ENCODE measurements at places on chromosomes 11 and 22.

DNA sequence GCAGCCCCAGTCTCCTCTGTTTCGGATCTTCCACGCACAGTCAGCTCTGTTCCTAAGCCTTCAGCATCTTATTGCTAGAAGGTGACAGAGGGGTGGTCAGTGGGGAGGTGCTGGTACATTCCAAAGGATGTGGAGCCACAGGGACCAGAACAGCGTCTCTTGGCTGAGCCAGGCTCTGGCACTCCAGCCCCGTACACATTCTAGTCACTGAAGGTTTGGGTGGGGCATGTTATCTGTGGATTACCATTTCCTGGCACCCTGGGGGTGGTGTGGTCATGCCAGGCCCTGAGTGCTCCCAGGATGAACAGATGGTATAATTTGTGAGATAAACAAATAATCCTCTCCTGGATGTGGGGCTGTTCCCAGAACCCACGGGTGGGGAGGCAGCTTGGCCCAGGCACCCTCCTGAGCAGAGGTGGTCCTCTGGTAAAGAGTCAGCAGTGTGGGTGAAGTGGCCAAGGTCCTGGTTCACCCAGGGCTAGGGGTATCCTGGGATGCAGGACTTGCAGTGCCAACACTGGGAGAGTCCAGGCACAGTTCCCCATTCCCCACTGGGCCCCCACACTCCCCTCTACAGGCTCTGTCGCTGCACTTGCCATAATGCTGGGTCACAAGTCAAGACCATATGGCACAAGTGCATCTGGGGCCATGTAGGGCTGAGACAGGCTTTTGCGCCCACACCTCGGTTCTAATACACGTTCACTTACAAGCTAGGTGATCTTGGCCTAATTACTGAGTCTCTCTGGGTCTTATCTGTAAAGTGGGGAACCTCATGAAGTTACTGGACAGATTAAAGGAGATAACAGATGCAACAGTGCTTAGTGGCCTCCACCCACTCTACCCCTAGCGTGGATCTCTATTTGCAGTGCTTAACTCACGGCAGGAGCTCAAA is 33.0 kb downstream of the DKK3 start:
- DNase-seq: no peak

- DNase-seq: no peak
These were observed 244.1 kb upstream of the API5 start for GRCh38 chr11:43067681-43068080.

DNA sequence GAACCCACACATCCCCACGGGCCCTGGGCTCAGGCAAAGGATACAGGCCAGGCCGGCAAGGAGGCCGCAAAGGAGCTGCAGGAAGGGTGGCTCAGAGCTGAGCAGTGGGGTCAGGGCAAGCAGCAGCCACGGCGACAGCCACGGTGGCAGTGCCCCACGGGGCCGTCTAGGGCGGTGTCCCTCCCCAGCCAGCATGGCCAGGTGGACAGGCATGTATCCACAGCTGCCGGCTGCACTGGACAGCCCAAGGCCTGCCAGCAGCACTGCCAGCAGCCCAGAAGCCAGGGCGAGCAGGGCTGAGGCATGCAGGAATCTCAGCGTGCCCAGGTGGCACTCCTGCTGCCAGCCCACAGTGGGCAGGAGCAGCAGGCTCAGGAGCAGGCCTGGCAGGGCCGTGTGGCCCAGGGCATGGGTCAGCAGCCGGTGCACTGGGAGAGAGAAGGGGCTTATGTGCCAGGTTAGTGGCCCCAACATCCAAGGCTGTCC is 3.9 kb downstream of the RHBDD3 start:
- no peak for DNase-seq

DNA sequence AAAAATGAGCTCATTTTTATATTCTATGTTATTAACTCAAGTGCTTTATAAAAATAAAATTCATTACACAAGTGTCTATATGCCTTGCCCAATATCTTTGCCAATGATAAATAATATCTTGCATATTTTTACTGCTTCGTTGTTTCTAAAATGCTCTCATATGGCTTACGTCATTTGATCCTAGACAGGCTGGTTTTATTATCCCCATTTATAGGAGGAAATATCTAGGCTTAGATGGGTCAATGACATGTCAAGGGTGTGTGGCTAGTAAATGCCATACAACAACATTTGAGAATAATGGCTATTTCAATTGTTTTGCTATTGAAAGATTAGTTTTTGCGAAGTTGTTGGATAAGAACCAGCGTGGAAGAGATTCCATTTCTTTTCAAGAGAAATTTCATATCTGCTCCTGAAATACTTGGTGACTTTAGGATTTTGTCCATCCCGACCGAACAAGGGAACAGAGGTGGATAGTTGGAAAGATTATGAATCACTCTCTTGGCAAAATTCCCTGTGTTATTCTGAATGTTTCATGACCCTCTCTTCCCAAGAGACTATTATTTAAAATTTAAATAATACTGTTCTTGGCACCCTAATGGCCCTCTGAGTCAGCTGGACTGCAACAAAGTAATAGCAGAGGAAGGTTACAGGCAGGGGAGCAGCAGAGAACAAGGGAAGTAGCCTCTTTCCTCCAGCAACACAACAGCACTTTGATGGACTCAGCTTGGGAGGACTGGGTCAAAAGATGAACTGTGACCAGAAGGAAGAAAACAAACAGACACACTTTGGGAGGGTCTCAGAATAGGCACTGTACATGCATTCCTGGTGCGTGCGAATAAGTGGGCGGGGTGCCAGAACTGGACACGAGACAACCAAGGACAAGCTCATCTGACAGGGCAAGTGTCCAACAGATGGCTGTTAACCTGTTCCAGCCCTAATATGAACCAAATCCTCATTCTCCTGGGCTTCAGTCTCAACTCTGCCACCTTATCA is 94.5 kb downstream of the ME3 start:
- no peak for DNase-seq

DNA sequence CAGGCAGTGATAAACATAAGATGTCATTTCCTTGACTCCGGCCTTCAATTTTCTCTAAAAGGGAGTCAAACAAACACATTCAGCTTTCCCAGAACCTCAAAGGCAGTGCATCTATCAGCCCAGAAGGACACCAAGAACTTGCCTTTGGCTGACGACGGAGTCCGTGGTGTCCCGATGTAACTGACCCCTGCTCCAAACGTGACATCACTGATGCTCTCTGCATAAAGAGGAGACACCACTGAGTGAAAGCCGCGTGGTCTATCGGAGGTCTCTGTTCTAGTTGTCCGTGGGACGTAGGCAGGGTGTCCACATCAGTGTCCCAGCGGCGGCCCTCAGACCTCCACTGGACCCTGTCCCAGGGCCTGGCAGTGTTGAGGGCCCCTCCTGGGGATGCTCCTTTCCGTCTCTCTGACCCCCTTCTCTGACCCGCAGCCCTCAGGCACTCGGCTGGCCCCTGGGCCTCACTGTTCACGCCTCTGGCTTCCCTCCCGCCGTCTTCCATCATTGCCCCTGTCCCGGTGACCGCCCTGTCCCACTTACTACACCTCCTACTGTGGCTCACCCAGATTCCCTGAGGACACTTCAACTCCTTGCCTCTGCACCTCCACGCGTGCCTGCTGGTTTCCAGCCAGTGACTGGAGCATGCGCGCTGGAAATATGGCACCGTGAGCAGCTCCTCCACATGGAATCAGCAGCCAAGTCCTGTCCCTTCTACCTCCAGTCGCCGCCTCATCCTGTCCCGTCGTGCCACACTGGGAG is 70.4 kb downstream of the NCAPD3 start:
- no peak for DNase-seq

GRCh38 chr22:30212363-30212995 is 34.1 kb downstream of the LIF start:
- DNase-seq: no peak

DNA sequence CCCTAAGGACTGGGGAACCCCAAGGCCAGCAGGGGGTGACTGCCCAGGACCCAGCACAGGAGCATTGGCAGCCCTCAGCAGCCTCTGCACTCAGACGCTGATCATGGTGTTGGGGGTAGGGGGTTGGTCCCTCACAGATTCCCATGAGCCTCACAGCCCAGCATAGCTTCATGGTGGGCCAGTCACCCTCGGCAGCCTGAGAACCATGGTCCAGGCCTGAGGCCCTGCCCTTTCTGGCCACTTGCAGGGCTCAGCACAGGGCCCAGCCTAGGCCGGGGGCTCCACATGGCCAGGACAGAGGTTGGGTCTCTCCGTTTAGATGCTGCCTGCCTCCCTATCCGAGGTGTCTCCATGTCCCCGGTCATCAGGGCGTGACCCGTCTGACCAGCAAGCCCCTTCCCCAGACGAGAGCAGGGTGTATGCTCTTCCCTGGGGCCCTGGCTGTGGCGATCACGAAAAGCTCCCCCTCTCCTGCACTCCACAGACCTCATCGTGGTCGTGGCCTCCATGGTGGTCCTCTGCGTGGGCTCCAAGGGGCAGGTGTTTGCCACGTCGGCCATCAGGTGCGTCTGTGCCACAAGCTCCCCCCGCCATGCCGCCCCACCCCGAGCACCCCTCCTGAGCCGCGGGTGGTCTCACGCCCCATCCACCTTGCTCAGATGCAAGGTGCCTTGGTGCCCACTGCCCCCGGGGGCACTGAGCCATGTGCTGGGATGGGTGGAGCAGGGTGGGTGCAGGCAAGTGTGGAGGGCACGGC is 126.2 kb downstream of the KCNQ1 start:
- DNase-seq: no peak

- DNase-seq: no peak
These were observed 43.7 kb downstream of the CLMP start for GRCh38 chr11:123151366-123151765.

DNA sequence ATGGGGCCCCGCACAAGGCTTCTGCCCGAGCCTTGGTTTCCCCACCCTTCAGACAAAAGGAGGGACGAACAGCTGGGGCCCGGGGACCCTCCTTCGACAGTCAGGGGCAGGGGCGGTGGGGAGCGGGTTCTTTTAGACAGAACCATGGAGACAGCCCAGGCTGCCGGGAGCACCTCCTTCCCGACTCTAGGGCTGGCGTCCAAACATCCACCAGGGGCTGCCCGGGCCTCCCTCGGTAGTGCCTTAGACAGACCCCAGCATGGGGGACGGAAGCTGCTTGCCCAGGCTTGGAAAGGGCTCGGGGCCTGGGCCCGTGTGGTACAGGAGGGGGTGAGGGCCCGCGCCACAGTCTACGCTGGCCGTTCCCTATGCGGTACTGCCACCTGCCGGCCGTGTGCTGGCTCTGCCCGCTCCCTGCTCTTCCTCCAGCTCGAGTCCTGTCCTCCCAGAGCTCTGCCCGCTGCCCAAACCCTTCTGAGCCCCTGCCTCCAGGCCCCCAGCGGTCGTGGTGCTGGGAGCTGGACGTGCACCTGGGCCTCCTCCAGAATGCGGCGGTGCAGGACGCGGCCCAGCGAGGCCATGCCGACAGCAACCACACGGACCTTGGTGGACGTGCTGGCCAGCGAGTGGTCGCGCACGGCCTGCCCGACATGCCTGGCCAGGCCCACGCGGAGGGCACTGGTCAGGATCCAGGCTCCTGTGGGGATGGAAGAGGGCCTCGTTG is 20.1 kb downstream of the TSSC4 start:
- DNase-seq: peak; percentile 39

- no peak for DNase-seq
These were observed 9.8 kb downstream of the FAM111A start for GRCh38 chr11:59152312-59152951.

DNA sequence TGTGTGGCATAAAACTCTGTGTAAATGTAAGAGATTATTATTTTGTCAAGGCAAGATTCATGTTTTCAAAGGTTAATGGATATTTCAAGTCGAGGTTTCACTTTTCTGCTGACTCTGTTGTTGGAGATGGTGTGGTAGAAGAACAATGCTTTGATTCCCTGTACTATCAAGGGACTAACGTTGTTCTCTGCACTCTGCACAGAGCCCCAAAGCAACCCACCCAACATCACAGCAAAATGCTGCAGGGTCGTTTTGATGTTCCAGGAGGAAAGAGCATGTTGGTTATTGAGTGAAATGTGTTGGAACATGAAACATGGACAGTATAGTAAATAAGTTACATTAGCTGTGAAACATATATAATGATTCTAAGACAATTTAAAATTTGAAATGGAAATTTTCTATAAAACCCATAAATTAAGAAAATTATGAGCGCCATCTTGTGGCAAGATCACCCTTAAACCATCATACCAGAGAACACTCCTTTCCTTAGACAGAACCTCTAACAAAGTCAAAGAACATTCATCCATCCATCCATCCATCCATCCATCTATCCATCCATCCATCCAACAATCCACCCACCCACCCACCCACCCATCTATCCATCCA is 164.4 kb upstream of the ZBED5 start:
- DNase-seq: no peak

GRCh38 chr11:64745521-64746328 is 1.8 kb upstream of the RASGRP2 start:
- DNase-seq: peak; percentile 59

DNA sequence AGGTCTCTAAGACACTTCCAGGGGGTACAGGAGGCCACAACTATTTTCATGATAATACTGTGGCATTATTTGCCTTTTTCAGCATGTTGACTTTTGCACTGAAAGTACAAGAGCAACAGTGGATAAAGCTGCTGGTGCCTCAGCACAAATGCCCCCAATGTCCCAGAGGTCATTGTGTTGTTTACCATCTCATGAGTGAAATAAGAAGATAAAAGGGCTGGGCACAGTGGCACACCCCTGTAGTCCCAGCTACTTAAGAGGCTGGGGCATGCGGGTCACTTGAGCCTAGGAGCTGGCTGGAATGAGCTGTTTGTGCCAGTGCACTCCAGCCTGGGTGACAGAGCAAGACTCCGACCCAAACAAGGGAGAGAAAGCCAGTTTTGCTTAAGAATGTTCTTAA is 72.6 kb upstream of the RAB1B start:
- no peak for DNase-seq

DNA sequence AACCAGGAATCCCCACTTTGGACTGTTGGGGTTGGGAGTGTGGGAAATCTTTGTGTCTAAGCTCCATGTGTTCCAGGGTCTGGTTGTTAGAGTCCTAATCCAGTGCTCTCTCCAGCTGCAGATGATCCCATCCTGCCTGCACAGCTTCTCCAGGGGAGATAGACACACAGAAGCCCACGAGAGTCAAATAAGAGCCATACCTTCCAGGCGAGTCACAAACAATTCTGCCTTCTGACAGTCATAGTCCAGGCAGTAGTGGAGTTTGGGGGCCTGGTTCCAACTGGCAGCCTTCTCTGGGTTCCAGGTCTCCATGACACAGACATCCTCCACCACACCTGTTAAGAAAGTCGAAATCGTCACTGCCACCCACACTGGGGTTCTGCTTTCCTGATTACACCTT is 32.1 kb downstream of the SYT13 start:
- DNase-seq: no peak

- DNase-seq: no peak
These were observed 23.0 kb upstream of the EXPH5 start for GRCh38 chr11:108616549-108616948.
